Stimulated activated CD4-positive, alpha-beta T cell treated with anti-CD3 and anti-CD28 coated beads, Interleukin-12 subunit alpha, Interleukin-12 subunit beta, amount 100 ng/mL, for 24 hours (primary cell): ENCODE measurements at places on chromosomes 12 and 14.

DNA sequence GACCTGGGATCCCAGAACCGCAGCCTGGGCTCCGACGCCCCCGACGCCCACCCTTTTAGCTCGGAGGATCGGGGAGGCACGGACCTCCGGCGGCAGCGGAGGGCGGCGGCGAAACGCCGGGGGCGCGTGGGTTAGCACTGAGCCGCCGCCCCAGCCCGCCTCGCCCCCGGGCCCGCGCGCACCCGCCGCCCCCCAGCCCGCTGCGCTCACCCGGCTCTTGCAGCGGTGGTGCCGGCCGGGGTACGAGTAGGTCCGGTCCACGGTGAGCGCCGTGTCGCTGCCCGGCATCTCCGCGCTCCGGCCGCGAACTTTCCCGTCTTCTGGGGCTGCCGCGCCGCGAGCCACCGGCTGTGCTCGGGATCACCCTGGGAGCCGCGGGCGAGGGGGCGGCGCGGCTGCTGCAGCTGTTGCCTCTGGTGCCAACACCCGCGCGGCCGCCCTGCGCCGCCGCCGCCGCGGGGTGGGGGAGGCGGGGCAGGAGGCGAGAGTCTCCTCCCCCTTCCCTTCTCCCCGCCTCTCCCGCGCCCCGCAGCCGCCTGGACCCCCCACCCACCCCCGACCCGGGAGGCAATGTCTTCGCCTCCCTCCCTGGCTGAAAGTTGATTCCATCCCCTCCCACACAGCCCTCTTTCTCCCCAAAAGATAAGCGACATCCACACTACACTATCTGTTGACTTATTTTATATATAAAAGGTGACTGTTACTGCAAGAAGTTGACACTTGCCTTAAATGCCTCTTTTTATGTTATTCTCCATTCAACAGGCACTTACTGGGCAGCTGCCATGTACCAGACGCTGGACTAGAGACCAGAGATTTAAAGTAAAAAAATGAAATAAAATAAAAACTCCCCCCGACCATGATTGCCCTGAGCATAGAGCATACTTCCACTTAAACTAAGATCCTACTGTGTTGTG, at the start of gene TMCC3:
Gene TMCC3 (minus strand): TSS at position 415 of the 914 bp plus-strand sequence. CDS start 127 bp downstream, at position 288.
- no peak for DNase-seq

- DNase-seq, result no peak
Observed at GRCh38 chr14:104212206-104213095, 74.1 kb downstream of the KIF26A start.

- DNase-seq, result no peak
Observed at GRCh38 chr12:6688543-6688998, 604 bp downstream of the ZNF384 start.

GRCh38 chr12:22101749-22102243, 55.8 kb downstream of the CMAS start:
- peak; percentile 5 for DNase-seq

GRCh38 chr12:42172441-42173210, 28.0 kb upstream of the GXYLT1 start:
- no peak for DNase-seq

- no peak for DNase-seq
Observed at GRCh38 chr12:100490056-100490455, 16.4 kb downstream of the NR1H4 start.

DNA sequence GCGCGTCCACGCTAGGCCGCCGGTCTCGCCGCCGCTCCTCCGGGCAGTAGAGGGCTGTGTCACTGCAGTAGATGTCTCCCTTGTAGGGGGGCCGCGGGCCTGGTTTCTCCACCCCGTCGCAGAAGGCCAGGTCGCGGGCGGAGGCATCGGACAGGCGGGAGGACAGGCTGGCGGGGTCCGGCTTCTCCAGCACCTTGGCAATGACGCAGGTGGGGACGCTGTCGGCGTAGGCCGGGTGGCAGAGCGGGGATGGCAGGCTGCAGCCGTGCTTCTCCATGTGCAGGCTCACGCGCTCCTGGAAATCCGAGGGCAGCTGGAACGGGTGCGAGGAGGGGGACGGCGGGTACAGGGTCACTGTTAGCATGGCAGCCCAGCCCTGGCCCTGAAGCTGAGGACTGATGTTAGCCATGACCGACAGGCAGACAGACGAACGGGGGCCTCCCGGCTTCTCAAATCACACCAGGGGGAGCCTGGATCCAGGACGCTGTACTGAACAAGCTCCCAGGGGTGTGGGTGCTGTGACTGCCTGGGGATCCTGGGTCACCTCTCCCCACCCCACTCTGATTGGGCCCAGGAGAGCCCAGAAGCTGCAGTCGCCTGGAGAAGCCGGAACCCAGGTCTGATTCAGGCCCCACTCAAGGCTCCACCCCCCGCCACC, 48.1 kb downstream of the BEGAIN start:
- DNase-seq, result no peak
